ENCODE measurements at places on chromosomes 3 and 15.

- no peak for DNase-seq
These were observed 404.4 kb upstream of the MDFIC2 start for GRCh38 chr3:70716832-70717231.

DNA sequence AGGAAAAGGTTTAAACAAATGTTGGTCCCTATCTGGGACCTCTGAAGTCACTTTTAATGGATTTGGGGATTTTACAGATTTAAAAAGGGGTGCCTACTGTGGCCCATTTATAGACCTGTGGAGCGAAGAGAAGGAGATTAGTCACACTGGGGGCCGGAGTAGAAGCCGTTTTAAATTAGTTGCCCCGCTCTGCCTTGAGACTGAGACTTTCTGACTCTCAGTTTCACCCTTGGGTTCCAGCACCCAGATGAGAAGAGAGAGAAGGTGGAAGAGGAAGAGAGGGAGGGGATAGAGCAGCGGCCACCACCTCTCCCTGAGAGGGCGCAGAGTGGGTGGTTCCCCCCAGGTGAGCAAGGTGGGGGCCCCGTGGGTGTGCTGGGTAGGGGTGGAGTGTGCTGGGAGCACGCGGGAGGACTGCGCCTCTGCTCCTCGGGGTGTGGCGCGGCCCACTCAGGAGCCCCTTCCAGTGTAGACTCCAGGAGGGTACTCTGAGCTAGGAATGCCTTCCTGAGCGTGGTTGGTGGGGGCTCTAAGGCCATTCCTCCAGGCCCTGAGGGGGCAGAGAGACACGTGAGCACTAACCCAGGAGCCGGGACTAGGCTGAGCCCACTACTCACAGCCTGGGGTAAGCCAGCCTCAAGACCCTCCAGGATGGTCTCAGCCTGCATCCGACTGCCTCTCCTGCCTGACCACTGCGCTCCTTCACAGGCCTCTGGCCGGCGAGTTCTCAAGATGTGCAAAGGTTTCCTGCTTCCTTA lies 32.6 kb upstream of the RAB6B start:
- DNase-seq, result no peak

DNA sequence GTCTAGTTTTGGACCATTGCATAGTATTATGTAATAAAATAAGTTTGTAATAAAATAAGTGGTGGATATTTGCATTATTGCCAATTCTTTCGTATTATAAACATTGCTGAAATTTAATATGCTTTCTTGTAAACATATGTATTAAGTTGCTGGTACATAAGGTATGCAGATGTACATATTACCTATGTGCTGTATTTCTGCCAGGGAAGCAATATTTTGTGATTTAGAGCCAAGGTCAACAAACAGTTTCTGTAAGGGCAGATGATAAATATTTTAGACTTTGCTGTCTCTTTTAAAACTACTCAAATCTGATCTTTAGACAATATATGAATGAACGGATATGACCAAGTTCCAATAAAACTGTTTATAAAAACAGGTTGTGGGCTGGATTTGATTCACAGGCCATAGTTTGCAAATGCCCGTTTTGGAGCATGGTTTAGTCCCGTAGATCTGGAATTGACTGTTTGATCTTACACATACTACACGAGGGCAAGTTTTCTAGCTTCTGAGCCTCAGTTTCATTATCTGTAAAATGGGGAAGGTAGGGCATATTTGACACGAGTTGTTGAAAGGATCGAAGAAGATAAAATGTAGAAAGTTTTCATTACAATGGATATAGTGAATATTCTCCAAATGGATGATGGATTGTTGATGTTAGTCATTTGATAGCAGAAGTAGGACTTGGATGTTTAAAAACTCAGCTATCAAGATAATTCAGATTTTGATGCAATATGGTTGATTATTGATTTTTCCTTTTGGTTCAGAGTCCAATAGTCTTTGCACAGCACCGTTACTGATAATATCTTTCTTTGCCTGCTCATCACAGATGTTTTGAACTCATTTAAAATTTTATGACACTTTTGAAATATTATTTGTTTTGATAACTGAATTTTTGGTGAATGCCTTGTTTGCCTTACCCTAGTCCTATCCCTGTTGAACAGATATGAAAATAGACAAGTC lies 394.6 kb downstream of the FEZF2 start:
- DNase-seq, result no peak

GRCh38 chr15:34889476-34889875 lies 80.1 kb downstream of the AQR start:
- no peak for DNase-seq

GRCh38 chr3:4438296-4438695 lies 28.8 kb downstream of the SUMF1 start:
- DNase-seq, result no peak

DNA sequence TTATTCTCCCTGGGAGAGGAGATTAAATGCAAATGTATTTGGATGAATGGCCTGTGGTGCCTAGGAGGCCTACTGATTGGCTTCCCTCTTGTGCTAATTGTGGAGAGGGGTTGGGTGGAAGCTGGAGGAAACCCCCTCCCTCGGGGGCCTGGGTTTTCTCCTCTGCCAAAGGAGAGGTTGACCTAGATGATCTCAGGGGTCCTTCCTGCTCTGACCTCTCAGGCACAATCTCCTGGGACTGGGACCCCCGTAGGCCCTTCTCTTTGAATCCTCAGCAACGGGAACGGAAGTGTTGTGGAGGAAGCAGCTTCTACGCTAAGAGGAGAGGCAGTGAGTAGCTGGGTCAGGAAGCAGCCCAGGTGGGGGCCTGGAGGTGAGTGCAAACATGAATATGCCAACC lies 40.5 kb upstream of the MAGEF1 start:
- no peak for DNase-seq

DNA sequence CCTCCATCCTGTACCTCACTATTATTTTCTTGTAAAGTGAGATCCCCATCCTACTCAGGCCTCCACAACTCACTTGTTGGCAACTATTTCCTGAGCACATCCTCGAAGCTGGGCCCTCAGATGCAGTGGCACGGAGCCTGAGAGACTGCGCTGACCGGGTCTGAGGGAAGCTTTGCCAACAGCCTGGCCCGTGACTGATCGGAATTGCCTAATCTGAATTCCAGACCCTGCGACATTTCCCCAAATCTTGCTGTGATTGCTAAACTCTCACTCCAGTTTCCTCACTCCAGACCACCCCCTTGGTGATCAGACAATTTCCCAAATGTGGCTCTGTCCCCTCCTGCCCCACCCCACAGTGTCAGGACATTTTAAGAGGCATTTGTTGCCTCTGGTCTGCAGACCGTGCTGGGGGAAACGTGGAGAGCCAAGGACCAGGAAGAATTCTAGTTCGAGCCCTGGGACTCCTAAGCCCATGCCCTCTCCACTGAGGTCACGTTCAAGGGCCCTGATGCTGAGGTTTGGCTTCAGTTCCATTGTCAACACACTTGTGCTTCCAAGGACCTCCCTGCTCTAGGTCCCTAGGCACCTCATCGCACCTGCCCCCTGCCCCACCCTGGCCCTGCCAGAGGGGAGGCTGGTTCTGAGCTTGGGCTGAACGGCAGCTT lies 22.8 kb downstream of the KLHL25 start:
- no peak for DNase-seq

GRCh38 chr3:149128821-149129220 lies 617 bp upstream of the HPS3 start:
- DNase-seq, result no peak

- no peak for DNase-seq
These were observed 247.9 kb downstream of the ZPLD1 start for GRCh38 chr3:102682741-102683140.

- no peak for DNase-seq
These were observed 204.0 kb upstream of the NANOGP8 start for GRCh38 chr15:35289024-35289617.

- no peak for DNase-seq
These were observed 80.6 kb upstream of the MITF start for GRCh38 chr3:69658514-69659140.

DNA sequence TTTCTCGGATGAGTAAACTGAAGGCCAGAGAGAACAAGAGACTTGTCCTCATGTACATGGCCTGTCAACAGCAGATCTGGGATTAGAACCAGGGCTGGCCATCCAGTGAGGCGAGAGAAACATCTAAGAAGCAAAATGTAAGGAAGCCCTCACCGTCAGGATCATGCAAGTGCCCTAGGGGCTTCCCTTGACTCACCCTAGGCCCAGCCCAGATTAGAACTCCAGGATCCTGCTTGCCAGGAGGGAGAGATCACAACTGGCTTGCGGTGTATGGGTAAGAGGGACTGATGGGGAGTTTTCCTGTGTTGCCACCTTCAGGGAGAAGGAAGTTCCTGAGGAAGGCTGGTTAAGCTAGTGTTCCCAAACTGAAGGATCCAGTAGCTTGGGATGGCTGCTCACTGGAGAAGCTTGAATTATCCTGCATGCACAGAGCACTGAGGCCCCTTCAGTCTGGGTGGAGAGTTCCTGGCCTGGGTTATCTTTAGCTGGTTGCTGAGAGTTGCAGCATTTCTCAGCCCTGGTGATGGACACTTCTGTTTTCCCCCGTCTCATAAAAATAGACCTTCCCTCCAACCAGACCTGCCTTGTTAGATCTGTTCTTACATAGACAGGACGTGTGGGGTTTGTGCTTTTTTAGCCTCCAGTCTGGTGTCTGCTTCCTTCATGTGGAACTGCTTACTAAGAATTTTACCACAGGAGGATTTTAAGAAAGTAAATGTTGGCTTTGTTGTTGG lies 28.2 kb upstream of the XIRP1 start:
- no peak for DNase-seq

GRCh38 chr15:73341886-73342600 lies 26.7 kb downstream of the HCN4 start:
- no peak for DNase-seq

All from hypothalamus (tissue), 51 donors.